ENCODE measurements at places on chromosomes 3 and 15. TPM values are rescaled to one million over a fixed set of nuclear protein-coding genes. Genes with fewer than 3 reads are reported as not detected.

Gene C2CD4A
- total RNA-seq, result 0.13 TPM

Gene AHSG
- total RNA-seq, result 0.14 TPM

GRCh38 chr3:98508582-98508981 is 11.1 kb downstream of the OR5K2 start:
- ATAC-seq, result no peak

GRCh38 chr15:69719527-69720240 is 267.1 kb downstream of the RPLP1 start:
- ATAC-seq, result peak; percentile 98

- peak; percentile 50 for ATAC-seq
Observed at GRCh38 chr3:12737833-12738232, 21.2 kb downstream of the TMEM40 start.

GRCh38 chr3:24160424-24161095 is 215.5 kb downstream of the NR1D2 start:
- ATAC-seq, result no peak

GRCh38 chr15:88635318-88635717 is 3.5 kb upstream of the ISG20 start:
- ATAC-seq, result no peak
